CD4-positive, alpha-beta T cell (primary cell): ENCODE measurements at places on chromosomes 16 and 17.

GRCh38 chr17:55699181-55699860 lies 23.3 kb downstream of the TMEM100 start:
- DNase-seq = no peak

- no peak for DNase-seq
These were observed 22.2 kb upstream of the TOX3 start for GRCh38 chr16:52568983-52569690.

DNA sequence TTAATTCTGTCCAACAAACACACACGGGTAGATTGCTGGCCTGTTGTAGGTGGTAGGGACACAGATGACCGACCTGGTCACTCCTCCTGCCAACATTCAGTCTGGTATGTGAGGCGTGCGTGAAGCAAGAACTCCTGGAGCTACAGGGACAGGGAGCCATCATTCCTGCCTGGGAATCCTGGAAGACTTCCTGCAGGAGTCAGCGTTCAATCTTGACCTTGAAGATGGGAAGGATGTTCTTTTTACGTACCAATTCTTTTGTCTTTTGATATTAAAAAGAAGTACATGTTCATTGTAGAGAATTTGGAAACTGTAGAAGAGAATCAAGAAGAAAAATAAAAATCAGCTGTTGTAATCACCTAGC lies 3.5 kb upstream of the ADGRG3 start:
- no peak for DNase-seq

- no peak for DNase-seq
These were observed 273.8 kb downstream of the NPIPA8 start for GRCh38 chr16:18062713-18063112.

- no peak for DNase-seq
These were observed 36.9 kb downstream of the XYLT1 start for GRCh38 chr16:17433577-17434451.

GRCh38 chr17:7846063-7846735 lies 8.7 kb upstream of the TMEM88 start:
- no peak for DNase-seq
